ENCODE measurements at places on chromosomes 12 and 14.

GRCh38 chr14:65834051-65834450, 421.5 kb downstream of the FUT8 start:
- no peak for DNase-seq

- no peak for DNase-seq
Observed at GRCh38 chr12:64700532-64700931, 58.7 kb downstream of the GNS start.

DNA sequence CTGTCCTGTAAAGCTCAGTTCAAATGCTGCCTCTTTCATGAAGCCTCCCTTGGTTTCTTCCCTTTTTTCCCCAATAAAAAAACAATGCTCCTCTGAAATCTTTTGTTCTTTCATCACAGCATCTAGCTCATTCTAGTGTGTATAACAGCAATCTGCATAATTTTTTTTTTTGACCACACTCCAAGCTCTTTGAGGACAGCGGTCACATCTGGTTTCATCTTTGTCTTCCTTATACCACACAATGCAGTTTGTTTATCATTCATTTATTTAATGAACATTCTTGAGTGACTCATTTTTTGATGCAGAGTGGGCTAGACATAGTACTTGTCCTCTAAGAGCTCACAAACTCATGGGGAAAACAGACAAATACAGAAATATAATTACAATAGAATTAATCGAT, 7.3 kb downstream of the GNG2 start:
- no peak for DNase-seq

DNA sequence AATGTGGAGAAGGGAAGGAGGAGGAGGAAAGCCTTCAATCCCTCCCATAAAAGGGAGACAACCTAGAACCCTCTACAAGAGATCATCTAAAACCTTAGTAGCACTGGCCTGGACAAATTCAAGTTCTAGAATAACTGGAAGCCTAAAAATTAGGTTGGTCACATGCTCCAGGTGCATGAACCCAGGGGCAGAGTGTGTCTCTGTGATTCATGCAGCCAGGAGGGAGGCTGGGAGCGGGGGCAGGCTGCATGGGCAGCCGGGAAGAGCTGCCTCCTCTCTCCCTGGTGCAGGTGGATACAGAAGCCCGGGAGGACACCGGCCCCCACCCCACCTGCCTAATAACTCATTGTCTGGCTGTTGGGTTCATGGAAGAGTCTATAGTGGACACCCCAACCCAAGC, 38.6 kb downstream of the CCDC85C start:
- no peak for DNase-seq

- DNase-seq, result no peak
Observed at GRCh38 chr14:102360388-102360787, 2.3 kb downstream of the CINP start.

All from activated CD4-positive, alpha-beta T cell treated with anti-CD3 and anti-CD28 coated beads, Interleukin-2, amount 10 ng/mL, durations not matched to agents 7 days and 5 days (primary cell).